Stimulated activated CD4-positive, alpha-beta T cell treated with anti-CD3 and anti-CD28 coated beads, Interleukin-4, amount 100 ng/mL, for 24 hours (primary cell): ENCODE measurements at places on chromosomes 2 and 18.

DNA sequence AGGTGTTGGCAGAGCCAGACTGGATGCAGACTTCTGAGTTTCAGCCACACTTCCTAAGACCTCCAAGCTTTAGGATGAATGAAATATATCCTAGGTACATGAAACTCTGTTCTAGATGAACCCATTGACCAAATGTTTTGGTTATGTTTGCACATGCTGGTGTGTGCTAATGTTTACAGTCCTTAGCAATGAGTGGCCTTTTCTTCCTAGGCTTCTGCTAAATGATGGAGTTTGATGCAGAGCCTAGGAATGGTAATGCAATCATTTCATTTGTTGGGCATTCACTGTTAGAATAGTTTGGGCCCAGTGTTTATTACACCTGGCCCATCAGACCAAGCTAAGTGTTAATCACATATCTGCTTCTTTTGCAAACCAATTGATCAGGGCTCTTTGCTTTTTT lies 464.7 kb downstream of the MEIS1 start:
- DNase-seq: no peak

GRCh38 chr18:43159086-43159770 lies 43.7 kb upstream of the RIT2 start:
- DNase-seq: no peak

GRCh38 chr2:179177694-179178093 lies 86.9 kb downstream of the SESTD1 start:
- DNase-seq: no peak

- DNase-seq: no peak
These were observed 432.6 kb downstream of the PARD3B start for GRCh38 chr2:204977914-204978313.

DNA sequence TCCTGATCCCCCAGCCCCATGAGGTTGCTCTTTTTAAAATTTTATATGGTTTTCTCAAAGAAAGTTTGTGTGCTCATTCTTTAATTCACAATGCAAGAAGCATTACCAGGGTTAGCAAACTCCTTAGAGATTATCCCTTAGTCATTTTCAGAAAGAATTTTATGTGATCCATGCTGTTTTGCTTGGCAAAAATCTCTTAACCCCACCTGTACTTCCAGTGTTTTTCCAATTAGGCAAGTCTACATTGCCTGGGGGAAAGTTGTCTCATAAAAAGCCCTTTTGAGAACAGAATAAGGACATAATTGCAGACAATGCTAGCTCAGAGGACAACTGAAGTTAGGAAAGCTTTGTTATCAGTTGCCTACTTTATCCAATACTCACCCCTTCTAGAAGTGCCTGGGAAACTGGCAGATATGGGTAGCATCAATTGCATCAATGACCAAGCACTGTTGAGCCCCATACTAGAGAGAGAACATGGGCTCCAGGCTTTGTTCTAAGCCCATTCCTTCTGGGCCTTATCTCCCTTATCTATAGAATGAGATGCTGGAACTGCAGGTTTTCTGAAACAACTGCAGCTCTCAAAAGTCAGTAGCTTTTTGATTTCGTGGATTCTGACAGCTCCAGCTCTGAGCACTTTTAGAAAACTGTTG lies 265.9 kb upstream of the SPHKAP start:
- no peak for DNase-seq

DNA sequence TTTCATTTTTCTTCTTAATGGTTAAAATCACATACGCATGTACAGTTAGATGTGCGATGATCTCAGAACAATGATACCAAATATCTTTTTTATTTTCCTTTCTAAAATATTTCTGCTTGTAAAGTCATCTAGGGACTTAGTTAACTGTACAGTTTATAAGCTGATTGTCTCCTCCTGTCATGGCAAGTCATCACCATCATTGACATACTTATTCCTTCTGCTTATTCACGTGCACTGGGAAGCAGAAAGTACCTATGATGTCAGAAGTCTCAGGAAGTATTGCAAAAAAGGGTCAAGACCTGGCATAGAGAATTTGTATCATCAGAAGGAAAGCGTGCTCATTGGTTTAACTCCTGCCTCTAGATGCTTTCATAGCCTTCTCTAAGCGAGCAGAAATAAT lies 154.2 kb downstream of the DSC3 start:
- no peak for DNase-seq

DNA sequence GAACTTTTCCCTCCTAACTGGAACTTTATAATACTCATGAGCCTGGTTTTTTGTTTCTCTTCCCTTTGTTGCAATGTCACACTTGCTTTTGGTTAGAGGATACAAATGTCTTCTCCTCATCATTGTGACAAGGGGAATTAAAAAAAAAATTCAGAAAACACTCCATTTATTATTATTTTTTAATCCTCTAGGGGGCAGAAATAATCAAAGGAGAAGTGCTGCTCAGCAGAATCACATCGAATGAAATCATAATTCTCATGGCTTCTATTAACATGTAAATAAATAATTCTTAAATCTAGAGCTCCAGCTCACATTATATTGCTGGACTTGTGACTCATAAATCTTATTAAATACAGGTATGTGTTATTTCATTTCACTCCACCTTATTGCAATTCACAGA lies 273.8 kb downstream of the TRIB2 start:
- DNase-seq: no peak

DNA sequence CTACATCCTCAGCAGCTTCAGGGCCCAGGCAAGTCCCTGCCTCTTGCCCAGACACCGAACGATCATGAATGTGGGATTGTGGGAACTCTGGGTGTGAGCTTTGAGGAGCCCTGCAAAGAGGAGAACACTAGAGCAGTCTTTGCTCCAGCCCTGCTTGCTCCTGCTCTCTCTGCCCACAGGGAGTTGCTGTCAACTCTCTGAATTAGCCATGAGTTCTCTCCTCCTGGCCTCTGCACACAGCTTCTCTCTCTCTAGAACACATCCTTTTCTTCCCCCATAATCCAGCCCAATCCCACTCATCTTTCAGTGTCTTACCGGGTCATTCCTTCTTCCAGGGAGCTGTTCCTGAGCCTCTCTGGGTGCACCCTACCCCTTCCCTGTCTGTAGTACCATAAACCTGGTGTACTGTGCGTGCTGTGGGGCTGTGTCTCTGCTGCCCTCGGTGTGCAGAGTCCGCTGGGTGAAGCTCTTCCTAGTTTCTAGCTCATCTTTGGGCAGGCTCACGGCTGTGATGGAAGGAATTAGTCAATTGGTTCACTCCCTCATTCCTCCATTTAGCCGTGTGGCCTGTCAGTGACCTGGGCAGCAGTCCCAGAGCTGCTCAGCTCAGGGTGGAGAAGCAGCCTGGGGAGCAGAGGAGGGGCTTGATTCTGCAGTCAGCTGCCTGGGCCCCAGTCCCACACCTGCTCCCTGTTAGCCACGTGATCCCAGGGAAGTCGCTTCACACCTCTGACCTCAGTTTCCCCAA lies 132.9 kb upstream of the HDAC4 start:
- DNase-seq: no peak

GRCh38 chr2:195471163-195471562 lies 185.9 kb upstream of the SLC39A10 start:
- DNase-seq: no peak

DNA sequence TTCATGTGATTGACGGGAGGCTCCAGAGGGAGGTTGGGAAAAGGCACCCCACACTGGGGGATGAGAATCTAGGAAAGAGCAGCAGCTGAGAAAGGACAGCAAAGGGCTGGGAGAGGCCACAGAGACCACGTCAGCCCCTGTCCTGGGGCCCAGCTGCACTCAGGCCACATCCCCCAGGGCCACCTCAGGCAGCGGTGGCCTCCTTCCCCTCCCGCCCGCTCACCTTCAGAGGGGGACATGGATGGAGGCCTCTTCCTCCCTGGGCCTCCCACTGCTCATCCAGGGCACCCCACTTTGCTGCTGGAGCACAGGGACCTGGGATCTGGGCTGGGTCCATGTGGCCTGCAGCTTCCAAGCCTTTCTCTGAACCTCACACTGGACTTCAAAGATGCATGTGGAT lies 199.8 kb upstream of the HDAC4 start:
- no peak for DNase-seq

DNA sequence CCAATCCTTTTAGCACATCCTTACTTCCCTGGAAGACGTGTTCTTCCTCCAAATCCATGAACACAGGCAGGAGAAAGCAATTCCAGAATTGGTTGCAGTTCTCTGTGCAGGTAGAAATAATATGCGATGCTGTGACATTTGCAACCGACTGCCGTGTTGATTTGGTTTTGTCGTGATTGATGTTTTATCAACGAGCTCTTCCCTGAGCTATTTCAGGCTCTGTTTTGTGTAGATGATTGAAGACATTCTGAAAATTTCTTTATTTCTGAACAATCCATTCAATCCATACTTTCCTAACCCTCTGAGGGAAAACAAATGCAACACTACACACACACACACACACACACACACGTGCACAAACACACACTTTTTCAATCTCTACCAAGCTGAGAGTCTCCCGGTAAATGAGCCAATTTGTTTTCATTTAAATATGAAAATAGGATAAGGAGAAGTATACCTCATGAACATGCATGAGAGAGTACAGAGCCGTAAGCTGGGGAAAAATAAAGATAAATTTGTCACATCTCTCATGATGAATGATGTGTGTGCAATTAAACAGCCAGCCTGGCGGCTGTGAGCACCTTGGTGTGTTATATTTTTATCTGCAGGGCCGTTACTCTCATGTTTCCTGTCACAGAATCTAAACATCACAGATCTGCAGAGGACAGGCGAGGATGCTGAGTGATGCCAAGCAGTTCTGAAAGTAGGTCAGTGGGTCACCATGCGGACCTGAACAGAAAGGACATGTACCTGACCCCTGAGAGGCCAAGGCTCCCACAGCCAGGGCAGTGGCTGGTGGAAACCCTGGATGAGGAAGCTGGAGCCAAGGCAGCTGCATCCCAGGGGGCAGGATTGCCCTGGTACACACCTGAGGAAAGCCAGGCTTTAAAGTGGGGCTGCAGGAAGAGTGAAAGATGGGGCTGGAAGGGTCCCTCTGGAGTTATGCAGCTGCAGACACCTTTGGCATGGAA lies 64.8 kb downstream of the PDCL3 start:
- no peak for DNase-seq

DNA sequence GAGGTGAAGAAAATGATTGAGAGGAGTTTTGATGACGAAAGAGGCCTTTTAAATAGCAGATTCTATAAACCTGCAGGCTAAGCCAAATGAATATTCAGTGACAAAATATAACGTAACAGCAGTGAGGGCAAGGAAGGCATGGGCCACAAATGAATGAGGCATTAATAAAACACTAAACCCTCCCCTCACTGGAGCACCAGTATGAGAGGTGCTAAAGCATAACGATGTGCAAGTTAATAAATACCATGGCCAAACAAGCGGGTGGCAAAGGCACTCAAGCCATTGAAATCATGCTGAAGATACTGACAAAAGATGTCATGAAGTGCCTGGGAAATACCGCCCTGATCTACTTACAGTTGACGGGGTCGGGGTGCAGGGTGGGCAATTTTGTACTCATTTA lies 30.2 kb upstream of the LONRF2 start:
- DNase-seq: no peak

DNA sequence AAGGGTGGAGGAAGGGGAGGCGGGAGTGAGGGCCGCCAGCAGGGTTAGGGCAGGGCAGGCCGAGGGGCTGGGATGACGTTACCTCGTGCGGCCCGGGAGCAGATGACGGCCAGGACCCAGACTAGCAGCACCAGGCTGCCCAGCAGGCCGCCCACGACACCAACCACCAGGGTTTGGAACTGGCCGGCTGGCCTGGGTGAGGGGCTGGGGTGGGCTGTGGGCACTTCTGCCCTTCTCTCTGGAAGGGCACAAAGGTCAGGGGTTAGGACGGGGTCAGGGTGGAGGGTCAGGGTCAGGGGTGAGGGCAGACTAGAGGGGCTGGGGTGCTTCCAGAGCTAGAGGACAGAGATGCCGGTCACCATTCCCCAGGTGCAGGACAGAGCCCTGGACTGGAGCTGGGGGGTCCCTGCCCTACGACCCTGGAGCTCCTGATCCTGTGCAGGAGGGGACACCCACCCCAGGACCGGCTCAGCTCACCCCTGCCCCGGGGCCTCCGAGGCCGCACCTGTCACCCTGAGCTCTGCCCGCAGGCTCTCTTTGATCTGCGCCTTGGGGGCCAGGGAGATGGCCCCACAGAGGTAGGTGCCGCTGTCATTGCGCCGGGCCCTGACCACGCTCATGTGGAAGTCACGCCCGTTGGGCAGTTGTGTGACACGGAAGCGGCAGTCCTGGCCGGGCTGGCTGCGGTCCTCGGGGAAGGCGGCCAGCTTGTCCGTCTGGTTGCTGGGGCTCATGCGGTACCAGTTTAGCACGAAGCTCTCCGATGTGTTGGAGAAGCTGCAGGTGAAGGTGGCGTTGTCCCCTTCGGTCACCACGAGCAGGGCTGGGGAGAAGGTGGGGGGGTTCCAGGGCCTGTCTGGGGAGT lies 6.3 kb downstream of the PDCD1 start:
- DNase-seq: no peak

- DNase-seq: no peak
These were observed 197.1 kb downstream of the TCF4 start for GRCh38 chr18:55390898-55391297.

- peak; percentile 24 for DNase-seq
These were observed 915 bp downstream of the CUL3 start for GRCh38 chr2:224584111-224584784.

- no peak for DNase-seq
These were observed 42.4 kb downstream of the LRRFIP1 start for GRCh38 chr2:237669628-237670392.

- DNase-seq: no peak
These were observed 36.8 kb upstream of the VPS54 start for GRCh38 chr2:64056021-64056420.

- DNase-seq: no peak
These were observed 315.1 kb downstream of the MTX2 start for GRCh38 chr2:176584333-176584732.

DNA sequence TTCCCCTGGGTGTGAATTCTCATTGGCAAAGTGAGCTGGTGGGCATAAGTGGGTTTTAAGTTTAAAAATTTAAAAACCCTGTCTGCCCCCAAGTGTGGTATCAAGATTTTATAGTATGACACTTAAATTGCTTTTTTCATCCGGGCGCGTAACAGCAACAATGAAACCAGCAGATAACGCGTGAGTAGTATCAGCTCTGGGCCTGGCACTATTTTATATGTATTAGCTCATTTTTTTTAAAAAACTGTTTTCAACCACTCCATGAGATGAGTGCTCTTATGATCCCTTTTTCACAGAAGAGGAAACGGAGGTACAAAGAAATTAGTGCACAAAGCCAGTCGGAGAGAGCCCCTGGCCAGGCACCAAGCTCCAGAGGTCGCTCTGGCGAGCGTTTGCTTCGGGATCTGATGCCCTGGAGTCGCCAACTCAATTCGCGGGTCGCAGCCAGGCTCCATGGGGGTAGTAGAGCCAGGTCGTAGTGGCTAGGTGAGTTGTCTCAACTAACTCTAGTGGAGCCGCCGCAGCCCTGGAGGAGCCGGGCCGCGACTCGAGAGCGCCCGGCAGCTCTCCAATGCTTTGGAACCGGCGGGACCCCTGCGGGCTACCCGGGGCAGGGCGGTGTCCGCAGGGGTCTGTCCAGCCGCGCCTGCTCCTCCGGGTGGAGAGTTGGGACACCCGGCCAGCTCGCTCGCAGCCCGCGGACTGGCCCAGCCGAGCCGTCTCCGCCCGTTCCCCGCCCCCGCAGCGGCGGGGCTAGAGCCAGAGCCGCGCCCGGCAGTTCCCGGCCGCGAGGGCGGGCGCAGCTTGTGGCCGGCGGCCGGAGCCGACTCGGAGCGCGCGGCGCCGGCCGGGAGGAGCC lies at the start of gene IL1R1:
Gene IL1R1, plus strand, starts transcription at position 777 of the 859 bp plus-strand sequence. CDS start 14,979 bp downstream, outside the sequence.
- DNase-seq: no peak
